Adrenal gland (tissue), 19 donors: ENCODE measurements at places on chromosomes 13 and 19. TPM values are rescaled to one million over a fixed set of nuclear protein-coding genes. Genes with fewer than 3 reads are reported as not detected.
A peak's percentile ranks its signal among the peaks of the same experiment; 100 is the strongest.

The FEM1A gene
- total RNA-seq = 25.8 TPM

The CADM4 gene
- total RNA-seq = 16.6 TPM

The ZNF835 gene
- 2.4 TPM for total RNA-seq

The ARHGEF18 gene
- total RNA-seq = 27.4 TPM

The ZNF626 gene
- 21.1 TPM for total RNA-seq

The IQCN gene
- total RNA-seq = 2.9 TPM

The GJA3 gene
- total RNA-seq = not detected

The HOMER3 gene
- 32.0 TPM for total RNA-seq

The SLITRK6 gene
- 0.47 TPM for total RNA-seq

The TSSK6 gene
- total RNA-seq = 0.95 TPM

The FGF21 gene
- not detected for total RNA-seq

The CEACAM4 gene
- not detected for total RNA-seq

The OR4F17 gene
- total RNA-seq = not detected

The CXCL17 gene
- 0.28 TPM for total RNA-seq

The IRGC gene
- not detected for total RNA-seq

The LRP3 gene
- 70.1 TPM for total RNA-seq

The UBE2M gene
- 77.2 TPM for total RNA-seq

The FCER2 gene
- 0.39 TPM for total RNA-seq

The ZNF573 gene
- total RNA-seq = 18.2 TPM

DNA sequence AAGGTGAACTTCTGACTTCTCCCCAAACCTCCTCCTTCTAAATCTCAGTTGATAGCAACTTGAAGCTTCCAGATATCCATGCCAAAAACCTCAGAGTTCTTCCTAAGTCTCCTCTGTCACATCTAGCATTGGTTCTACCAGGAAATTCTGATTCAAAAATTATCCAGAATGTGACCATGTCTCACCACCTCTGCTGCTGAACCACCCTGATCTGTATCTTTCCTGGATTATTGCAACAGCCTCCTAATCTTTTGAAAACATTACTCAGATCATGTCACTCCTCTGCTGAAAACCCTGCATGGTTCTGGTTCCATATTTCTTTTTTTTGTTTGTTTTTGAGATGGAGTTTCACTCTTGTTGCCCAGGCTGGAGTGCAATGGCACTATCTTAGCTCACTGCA lies 78.7 kb upstream of the TNFSF11 start:
- DNase-seq = no peak

- DNase-seq = no peak
Observed at GRCh38 chr13:35731471-35731870, 255.0 kb upstream of the MAB21L1 start.

DNA sequence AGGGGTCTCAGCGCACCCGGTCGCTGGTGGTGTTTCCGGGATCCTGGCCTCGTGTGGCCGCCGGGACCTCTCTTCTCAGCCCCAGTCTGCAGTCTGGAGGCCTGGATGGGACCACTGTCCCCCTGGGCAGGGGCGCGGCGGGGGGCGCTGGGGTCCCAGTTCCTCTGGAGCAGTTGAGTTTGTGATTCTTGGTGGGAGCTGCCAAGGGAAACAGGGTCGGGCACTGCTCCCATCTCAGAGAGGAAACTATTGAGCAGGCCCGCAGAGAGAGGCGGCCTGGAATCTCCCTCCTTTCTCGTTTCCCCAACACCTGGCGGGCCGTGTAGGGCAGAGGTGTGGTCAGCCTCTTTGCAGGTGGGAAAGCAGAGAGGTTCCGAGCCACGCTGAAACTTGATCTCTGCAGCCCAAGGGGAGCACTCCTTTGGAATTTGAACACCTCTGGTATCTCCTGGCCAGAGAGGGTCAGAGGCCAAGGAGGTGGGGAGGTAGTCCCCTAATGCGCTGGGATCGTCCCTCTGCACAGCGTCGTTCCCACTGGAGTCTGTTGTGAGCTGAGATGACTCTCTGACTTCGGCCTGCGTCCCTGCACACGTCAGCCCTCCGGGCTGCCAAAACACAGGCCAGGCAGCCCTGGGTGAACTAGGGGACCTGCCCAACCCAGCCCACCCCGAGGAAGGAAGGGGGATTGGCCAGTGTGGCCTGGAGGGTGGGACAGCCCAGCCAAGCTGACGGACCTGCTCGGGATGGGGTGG lies 741 bp downstream of the PLEKHF1 start:
- peak; percentile 69 for DNase-seq

GRCh38 chr13:114019367-114019766 lies 45.5 kb upstream of the C13orf46 start:
- DNase-seq = no peak

GRCh38 chr19:5148794-5149190 lies 179.9 kb downstream of the KDM4B start:
- no peak for DNase-seq

- no peak for DNase-seq
Observed at GRCh38 chr19:6011794-6012193, 33.9 kb upstream of the RANBP3 start.

- no peak for DNase-seq
Observed at GRCh38 chr19:16142032-16142580, 1.4 kb upstream of the HSH2D start.

- no peak for DNase-seq
Observed at GRCh38 chr13:36341718-36342117, 4.5 kb downstream of the SPART start.

DNA sequence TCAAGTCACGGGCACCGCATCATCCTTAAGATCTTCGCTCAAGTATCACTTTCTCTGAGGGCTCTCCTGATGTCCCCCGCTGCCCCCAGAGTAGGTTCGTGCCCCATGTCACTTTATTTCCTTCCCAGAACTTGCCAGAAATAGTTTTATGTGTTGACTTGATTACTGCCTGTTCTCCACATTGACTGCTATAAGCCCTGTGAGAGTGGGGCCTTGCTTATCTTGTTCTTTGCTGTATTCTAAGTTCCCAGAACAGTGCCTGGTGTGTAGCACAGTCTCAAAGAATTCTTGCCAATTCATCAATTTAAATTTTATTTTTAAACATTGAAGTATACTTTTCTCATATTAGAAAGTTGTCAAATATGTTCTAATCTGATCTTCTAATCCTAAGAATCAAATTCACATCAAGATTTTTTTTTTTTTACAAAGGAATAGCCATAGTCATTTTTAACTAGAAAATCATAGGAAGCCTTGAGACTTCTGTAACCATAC lies 32.1 kb upstream of the GPR183 start:
- no peak for DNase-seq

- no peak for DNase-seq
Observed at GRCh38 chr13:72656357-72656756, 71.1 kb downstream of the MZT1 start.

GRCh38 chr13:105365831-105366230 lies 1169.6 kb downstream of the EFNB2 start:
- no peak for DNase-seq

DNA sequence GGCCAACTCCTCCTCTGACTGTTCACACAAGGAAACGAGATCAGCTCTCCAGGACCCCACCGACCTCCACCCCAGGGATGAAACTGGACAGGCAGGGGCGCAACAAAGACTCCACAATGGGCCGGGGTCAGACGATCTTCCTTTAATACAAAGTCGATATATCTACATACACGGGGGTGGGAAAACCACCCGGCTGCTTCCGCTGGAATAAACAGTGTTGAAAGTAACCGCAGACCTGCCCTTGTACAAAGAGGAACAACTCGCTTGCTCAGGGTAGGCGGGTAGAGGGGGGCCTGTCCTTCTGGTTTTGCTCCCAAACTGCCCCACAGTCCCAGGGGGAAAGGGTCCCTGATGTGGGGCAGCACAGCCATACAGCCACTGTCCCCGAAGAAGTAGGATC lies 135.2 kb downstream of the PTPRS start:
- no peak for DNase-seq

DNA sequence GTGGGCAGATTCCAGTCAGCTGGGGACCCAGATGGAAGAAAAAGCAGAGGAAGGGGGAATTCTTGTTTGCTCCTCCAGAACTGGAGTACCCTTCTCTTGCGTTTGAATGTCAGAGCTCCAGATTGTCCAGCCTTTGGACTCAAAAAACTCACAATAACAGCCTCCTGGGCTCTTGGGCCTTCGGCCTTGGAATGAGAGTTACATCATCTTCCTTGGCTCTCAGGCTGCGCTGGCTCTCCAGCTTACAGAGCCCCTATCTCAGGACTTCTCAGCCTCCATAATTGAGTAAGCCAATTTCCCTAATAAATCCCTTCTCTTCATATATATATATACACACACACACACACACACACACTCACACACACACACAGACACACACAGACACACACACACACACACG lies 1215.7 kb upstream of the SLC10A2 start:
- DNase-seq = no peak

GRCh38 chr19:33231511-33231910 lies 5.9 kb upstream of the SLC7A10 start:
- no peak for DNase-seq

DNA sequence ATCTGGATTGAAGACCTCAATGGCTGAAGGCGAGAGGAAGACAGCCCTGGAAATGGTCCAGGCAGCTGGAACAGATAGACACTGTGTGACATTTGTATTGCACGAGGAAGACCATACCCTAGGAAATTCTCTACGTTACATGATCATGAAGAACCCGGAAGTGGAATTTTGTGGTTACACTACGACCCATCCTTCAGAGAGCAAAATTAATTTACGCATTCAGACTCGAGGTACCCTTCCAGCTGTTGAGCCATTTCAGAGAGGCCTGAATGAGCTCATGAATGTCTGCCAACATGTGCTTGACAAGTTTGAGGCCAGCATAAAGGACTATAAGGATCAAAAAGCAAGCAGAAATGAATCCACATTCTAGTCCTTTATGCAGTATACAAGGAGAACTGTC lies 1.2 kb downstream of the POLR1D start:
- no peak for DNase-seq

DNA sequence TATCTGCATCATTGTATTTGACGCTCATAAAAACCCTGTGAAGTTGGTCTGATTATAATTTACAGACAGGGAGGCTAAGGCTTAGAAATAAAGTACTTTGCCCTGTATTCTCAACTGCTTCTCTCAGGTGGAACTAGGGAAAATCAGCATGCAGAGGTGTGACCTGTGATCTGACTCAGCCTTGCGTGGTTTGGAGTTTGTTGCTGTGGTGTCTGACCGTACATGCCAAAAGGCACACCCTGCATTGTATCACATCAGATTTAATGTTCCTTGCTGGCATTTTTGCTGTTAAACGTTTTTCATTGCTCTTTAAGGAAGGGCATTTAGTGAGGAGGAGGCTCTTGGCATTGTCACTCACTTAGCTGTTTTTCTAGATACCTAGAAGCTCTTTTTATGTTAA lies 58.8 kb upstream of the C1QTNF9B start:
- DNase-seq = no peak

- no peak for DNase-seq
Observed at GRCh38 chr13:64697226-64697625, 2532.9 kb downstream of the PCDH9 start.

DNA sequence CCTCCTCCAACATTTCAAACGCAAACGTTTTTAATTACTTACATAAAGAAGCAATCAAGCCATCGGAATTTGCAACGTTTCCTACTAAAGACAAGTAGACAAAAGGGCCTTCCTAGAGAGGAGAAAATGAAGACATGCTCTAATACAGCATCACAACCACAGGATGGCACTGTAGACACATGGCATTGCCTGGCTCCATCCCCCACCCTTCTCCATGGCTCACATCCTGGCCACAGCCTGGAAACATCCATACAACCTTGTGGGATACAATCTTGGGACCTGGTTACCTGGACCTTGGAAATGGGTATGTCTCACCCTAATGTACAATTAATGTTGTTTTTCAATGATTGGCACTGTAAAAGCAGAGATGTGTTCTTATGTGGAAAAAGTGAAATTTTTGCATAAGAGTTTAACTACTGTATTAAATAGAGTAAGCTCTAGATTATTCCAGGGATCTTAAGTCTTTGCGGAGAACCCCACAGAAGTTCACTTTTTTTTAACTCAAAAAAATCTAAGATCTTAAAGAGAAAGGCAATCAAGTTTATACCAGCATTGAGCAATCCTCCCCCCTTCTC lies 21.5 kb downstream of the EBPL start:
- peak; percentile 78 for DNase-seq

DNA sequence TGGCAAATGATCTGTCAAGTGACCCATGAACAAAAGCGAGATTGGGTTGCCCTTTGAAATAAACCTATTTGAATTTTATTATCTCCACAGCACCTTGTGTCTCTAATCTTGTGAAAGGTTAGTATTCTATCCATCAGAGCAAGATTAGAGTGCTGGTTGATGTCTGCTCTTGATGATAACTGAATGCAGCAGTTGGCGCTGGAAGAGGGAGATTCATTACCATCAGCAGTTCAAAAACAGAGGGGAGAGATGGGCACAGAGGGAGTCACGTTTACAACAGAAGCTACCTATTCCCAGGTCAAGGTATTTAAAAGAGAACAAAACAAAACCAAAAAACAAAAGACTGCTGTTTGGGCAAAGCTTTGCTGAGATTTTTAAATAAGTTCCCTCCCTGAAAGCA lies 588.1 kb downstream of the GPC6 start:
- DNase-seq = no peak

GRCh38 chr19:8333767-8334457 lies 9.2 kb downstream of the KANK3 start:
- no peak for DNase-seq

- no peak for DNase-seq
Observed at GRCh38 chr13:75404726-75405125, 77.2 kb downstream of the TBC1D4 start.

GRCh38 chr19:35513628-35514281 lies at the start of gene DMKN:
DMKN (minus strand) TSS chr19:35513649; CDS start chr19:35513475, 174 bp downstream.
- no peak for DNase-seq

DNA sequence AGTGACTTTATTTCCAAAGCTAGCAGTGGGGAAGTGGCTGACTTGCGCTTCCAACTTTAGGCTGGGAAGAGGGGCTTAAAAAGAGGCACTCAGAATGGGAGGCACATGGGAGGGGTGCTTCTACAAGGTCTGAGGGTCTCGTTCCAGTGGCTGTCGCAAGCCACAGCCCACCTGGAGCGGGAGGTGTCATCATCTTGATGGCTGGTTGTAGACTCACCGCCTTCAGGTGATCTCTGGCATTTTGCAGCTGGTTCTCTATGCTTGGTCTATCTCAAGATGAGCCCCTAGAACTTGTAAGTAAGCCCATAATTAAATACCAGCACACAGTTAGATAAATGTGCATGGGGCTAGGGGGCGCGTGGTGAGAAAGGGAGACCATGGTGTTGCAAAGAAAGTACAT lies 9.2 kb downstream of the TEX29 start:
- no peak for DNase-seq

DNA sequence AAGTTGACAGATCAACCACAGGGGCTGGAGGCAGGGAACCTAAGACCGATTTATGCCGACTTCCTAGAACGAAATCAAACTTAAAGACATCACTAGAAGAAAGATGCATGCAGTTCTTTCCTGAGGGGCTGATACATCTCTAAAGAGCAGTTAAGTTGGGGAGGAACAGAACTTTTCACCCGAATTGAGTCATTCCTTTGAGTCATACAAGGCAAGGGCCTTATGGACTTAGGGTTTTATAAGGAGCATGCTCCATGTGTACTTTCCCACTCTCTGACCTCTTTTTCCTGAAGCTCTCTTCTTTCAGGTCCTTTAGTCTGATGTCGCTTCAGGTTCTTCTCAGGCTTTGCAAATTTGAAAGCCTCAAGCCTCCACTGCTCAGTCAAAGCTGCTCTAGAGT lies 7.9 kb upstream of the FBXL3 start:
- DNase-seq = no peak

- no peak for DNase-seq
Observed at GRCh38 chr13:99749271-99750019, 222.1 kb downstream of the ZIC5 start.

- no peak for DNase-seq
Observed at GRCh38 chr13:98526182-98526512, 50.8 kb downstream of the STK24 start.

- DNase-seq = no peak
Observed at GRCh38 chr13:29909081-29909730, 58.8 kb upstream of the UBL3 start.

- no peak for DNase-seq
Observed at GRCh38 chr19:45575216-45575615, 9.4 kb downstream of the OPA3 start.
